ENCODE measurements at places on chromosomes 5 and 9.

DNA sequence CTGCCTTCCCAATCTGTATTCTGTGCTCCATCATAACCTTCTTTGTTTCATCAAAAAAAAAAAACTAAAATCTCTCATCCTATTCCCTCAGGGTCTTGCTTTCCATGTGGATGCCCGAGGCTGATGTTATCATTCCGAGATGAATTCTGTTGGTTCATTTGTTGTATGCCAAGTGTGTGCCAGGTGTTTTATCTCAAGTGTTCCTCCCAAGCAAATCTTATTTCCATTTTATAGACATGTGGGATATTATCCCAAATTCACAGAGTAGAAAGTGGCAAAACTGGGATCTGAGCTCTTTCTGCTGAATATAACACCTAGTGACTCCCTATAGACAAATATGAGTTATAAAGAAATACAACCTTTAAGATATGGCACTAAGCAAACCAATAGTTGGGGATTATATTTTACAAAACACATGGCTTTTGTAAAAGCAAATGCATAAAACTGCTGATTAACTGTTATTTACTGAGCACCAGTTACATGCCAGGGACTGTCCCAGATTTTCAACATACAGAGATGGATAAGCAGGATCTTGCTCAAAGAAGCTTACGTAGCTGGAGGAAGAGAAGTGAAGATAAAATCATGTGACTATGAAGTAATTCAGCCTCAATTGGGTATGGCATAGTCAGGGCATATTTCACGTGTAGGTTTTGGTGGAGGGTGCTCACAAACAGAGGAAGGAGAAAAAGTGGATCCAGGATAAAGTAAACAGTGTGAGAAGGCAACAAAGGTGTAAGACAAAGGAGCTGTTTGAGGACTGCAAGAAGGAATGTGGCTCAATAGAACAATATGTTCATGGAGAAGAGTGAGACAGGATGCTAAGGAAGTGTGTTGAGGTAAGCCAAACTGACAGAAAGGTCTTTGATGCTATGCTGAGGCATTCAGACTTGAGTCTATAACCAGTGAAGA lies 143.3 kb upstream of the ADAMTSL1 start:
- no peak for DNase-seq

- DNase-seq: no peak
Observed at GRCh38 chr9:77424993-77425392, 223.1 kb downstream of the GNA14 start.

GRCh38 chr9:94794476-94795167 lies 68.1 kb downstream of the AOPEP start:
- DNase-seq: no peak

DNA sequence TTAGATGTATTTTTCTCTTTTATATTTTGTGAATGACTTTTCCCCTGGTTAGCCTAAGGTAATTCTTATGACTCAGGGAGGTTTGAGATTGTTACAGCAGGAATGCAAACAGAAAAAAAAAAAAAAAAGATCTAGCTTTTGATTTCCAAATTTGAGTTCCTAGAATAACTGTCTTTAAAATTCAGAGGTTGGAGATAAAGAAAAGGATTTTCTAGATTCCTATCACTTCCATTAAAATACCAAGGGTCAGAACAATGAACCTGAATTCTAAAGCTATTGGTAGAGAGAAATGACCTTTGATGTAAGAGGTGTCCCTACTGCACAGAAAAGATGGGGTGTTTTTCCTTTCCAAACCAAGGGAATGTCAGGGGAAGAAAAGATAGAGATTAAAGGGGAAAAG lies 262.5 kb downstream of the DOCK8 start:
- DNase-seq: no peak

DNA sequence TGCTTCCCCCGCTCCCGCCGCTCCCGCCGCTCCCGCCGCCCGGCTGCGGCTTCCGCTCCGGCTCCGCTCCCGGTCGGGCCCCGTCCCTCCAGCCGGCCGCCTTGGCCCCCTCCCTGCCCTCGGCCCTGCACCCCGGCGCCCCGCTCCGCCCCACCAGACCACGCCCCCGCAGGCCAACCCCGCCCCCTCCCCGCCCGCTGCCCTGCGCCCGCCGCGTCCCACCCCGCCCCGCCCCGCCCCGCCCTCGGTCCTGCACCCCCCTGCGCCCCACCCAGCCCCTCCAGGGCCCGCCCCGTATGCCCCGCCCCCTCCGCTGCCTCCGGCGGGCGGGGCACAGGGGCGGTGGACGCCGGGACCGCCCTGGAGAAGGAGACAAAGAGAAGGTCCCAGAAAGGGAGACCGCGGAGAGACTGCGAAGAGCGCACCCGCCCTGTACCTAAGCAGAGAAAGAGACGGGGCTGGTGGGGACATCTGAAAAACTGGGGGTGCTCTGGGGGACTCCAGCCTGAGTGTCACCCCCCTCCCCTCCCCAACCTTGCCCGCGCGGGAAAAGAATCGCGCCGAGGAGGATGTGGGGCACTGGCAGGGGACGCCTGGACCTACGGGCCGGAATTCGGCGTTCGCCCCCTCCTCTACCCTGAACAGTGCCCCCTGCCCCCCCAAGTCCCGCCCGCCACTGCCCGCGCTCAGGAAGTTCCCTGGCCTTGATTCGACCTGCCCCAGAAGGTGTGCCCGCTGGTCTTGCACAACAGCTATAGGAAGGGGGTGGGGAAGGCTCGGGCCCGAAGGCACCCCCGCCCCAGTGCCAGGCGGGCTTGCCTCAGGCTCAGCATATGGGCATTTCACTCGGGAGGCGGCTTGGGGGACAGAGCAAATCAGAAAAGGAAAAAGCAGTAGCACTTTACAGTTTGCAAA lies 42.8 kb upstream of the STXBP1 start:
- peak; percentile 86 for DNase-seq

- DNase-seq: no peak
Observed at GRCh38 chr9:121105531-121105930, 30.8 kb downstream of the CNTRL start.

- DNase-seq: no peak
Observed at GRCh38 chr9:33815781-33816180, 1.2 kb upstream of the UBE2R2 start.

- DNase-seq: no peak
Observed at GRCh38 chr9:36153746-36154145, 15.4 kb upstream of the CCIN start.

- no peak for DNase-seq
Observed at GRCh38 chr5:134833340-134834032, 12.3 kb upstream of the C5orf24 start.

- DNase-seq: no peak
Observed at GRCh38 chr5:28216939-28217360, 1178.6 kb upstream of the CDH9 start.

GRCh38 chr5:17398431-17398830 lies 99.6 kb upstream of the TAF11L2 start:
- DNase-seq: no peak

DNA sequence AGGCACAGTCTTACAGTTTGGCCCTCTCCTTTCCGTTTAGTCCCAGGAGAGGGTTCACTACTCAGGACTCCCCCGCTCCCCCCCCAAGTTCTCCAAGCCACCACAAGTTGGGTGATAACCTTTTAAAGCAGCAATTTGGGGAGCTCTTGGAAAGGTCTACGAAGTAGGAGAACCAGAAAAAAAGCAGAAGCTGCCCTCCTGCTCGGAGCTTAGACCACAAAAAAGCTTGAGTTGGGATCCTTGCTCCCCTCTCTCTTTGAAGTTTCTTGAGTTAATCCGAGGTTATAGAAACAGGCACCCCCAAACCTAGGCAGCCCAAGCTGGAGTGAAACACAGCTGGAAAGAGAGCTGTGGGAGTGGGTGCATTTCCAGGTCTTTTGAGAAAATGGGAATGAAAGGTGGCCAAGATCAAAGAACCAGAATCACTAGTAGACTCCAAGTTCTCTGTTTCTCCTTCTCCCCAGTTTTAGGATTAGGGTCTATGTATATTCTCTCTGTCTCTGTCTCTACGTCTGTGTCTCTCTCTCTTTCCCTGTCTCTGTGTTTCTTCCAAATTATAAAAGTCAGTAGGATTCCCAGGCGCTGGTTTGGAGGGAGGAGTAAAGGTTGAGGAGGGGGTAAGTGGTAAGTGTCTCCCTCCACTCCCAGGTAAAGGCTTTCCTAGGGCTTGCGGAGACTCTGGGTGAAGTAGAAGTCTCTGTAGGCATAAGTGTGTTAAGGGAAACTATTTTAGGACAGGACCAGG lies 2.8 kb downstream of the LHX2 start:
- no peak for DNase-seq

DNA sequence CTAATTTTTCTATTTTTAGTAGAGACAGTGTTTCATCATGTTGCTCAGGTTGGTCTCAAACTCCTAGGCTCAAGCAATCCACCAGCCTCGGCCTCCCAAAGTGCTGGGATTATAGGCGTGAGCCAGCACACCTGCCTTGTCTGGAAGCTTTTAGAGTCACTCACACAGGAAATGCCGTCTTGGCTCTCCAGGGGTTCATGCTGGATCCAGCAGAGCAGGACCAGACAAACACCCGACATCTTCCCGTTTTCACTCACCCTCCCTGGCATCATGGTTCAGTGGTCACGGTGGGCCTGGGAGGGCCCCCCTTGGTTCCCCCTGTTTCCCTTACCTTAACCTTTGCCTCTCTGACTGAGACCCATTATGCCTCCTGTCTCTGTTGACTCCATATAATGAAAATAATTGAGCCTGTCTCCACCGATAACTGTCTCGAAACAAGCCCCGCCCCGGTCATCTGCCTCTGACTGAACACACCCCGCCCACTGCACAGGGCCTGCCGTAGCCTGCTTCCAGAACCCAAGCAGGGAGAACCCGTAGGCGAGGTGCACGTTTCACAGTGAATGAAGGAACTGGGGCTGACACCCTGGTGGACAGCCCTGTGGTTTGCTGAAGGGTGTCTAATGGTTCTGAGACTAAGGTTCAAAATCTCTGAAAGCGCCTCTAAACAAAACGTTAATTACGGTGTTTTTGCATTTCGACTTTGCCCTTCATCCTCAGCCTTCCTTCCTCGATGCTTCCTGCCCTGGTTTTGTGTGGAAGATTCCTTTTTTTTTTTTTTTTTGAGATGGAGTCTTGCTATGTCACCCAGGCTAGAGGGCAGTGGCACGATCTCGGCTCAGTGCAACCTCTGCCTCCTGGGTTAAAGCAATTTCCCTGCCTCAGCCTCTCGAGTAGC lies 39.7 kb upstream of the SPRY4 start:
- no peak for DNase-seq

GRCh38 chr5:137575847-137576246 lies 76.7 kb upstream of the SPOCK1 start:
- DNase-seq: no peak

DNA sequence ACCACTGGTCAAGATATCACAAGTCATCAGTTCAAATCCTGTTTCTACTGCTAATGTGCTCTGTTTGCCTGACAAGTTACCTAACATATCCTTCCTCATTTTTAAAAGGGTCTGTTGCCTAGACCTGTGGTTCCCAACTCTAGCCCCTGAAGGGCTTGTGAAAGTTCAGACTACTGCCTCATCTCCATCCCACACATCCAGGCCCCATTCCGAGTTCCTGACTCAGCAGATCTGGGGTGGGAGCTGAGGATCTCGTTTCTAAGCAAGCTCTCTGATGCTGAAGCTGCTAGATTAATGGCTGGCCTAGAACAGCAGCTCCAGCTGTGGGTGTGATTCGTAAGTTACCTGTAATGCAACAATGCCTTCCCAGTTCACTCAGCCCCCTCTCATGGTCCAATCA lies 32.5 kb downstream of the S1PR3 start:
- no peak for DNase-seq

DNA sequence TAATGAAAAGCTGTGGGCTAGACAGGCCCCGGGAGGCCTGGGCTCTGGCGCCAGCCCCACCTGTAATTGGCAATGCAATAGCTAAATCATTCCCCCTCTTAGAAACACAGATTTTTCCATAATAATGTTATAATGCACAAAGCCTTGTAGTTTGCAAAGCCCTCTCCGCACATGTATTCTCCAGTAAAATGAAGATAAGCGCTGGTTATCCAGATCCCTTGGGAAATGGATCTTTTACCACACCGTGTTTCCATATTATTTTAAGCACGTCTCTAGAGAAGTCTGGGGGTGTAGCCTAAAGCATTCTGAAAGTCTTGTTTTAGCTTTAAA lies 1.1 kb upstream of the APBA1 start:
- DNase-seq: no peak

- DNase-seq: no peak
Observed at GRCh38 chr5:161176221-161176620, 324.2 kb upstream of the ATP10B start.

DNA sequence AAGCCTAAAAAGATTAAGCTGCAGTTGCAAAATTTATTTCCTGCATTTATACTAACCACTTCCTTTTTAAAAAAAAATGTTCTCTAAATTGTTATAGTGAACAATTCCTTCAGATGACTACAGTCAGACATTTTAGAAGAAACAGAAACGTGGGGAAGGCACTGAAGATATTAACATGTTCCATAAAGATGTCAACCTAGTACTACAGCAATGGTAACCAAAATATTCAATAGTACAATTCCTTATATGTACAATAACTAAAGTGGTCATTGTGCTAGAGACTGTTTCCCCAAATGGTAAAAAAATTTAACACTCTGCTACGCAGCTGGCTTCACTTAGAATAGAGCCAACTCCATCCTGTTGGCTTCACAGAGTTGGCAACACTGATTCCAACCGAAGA lies 97.7 kb downstream of the FNBP1 start:
- peak; percentile 61 for DNase-seq

DNA sequence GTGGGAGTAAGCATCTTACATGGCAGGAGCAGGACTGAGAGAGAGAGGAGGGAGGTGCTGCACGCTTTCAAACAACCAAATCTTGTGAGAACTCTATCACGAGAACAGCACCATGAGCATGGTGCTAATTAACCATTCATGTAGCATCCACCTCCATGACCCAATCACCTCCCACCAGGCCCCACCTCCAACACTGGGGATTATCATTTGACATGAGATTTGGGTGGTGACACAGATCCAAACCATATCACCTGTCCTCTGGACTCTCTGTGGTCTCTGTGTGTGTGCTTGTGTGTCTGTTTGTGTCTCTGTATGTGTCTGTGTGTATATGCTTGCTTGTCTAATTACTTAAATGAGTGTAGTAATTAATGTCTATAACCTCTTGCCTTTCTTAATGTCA lies 31.1 kb downstream of the SEC61B start:
- DNase-seq: no peak

DNA sequence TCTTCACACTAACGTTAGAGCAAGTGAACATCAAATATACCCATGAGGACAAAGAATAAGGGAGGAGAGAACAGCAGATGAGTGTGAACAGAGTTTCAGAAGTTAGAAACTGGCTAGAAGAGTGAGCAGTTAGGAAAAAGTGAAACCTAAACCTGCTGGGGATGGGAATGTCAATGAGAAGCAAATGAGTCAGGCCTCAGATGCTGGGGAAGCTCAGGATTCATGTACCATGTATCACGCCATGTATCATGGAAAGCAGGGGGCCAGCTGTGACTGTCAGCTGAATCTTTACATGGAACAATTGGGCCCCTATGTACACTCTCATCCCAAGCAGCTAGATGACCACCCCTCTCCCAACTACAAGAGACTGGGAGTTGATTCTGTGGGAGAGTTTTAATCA lies 16.2 kb downstream of the GDF9 start:
- no peak for DNase-seq

All from bone marrow (tissue), 2 donors.